Activated CD8-positive, alpha-beta T cell treated with anti-CD3 and anti-CD28 coated beads for 36 hours (primary cell): ENCODE measurements at places on chromosomes 1 and 21. TPM values are rescaled to one million over a fixed set of nuclear protein-coding genes. Genes with fewer than 3 reads are reported as not detected.

DNA sequence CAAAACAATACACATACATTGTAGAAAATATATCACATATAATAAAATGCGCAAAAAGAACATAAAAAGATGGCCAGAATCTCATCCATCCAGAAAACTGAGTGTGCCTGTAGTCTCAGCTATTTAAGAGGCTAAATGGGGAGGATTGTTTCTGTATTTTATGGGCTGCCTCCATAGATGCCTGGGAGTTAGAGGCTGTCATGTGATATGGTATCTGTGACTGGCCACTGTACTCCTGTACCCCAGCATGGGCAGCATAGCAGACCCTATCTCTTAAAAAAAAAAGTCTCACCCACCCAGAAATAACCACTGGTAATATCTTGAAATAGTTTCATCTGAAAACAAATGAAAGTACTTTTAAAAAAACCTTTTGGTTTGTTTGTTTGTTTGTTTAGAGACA, 3.5 kb upstream of the TLCD4 start:
- no peaks in the 10 kb centered on the region for H3K36me3 ChIP-seq
- H3K27me3 ChIP-seq, result peaks cover 35% of the 10 kb centered on the region
- H3K27ac ChIP-seq, result no peak overlapping the region
- no peak overlapping the region for H3K4me3 ChIP-seq
- DNase-seq, result no peak
- peaks cover 8% of the 10 kb centered on the region for H3K4me1 ChIP-seq

DNA sequence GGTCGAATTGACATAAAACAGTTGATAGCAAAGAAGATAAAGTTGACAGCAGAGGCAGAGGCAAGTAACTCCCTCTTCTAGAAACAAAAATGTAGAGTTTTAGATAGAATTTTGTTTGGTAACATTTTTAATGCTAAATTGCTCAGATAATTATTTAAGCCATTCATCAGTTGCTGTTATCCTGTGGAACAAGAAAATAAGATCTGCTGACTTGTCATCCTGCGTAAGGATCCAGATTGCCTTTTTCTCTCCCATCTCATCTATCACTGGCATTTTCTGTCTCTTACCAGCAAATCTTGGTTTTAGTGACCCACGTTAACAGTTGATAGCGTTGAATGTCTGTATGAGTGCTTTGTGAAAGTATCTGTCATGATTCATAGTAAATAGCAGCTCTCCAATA, 29.8 kb downstream of the SOAT1 start:
- no peaks in the 10 kb centered on the region for H3K27me3 ChIP-seq
- DNase-seq, result no peak
- peaks cover 25% of the 10 kb centered on the region for H3K4me1 ChIP-seq
- H3K4me3 ChIP-seq, result no peak overlapping the region
- no peak overlapping the region for H3K27ac ChIP-seq
- peaks cover 59% of the 10 kb centered on the region for H3K36me3 ChIP-seq

Gene OR2G6
- not detected for total RNA-seq

Gene CHRM3
- 0.36 TPM for total RNA-seq

Gene SELE
- total RNA-seq, result not detected
